Stimulated activated CD4-positive, alpha-beta T cell treated with anti-CD3 and anti-CD28 coated beads, Interleukin-4, amount 100 ng/mL, for 4 hours (primary cell): ENCODE measurements at places on chromosomes 5 and 9.

DNA sequence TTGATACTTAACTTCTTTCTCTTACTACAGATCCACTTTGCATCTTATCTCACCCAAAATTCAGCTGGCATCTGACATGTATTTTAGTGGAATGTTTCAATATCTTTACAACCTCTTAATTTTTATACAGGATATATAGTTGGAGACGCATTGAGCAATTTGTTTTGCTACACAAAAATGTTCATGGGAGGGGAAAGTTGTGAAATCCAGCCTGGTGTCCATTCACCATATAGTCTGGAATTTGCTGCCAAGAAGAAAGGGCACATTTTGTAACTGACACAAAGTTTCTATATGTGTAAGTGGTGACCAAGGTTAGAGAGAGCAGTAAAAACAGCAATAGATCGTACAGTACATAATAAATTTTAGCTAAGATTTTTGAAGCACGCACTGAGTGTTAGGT, 14.0 kb upstream of the CHD1 start:
- no peak for DNase-seq

DNA sequence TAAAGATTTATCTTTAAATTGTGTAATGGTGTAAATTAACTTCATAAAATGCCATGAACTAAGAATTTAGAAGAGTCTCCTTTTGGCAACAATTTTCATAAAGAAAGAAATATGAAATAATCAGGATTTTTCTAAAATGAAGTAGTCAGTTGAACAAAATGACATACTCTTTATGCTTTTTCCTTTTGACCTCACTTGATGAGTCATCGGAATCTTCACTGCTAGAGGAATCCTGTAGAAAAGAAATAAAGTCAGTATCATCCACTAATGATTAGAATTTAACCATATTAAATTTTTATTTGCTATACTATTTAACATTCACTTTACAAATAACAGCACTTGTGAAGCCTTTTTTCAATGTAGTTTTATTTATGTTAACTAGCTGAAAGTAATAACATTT, 26.1 kb downstream of the CHD1 start:
- DNase-seq, result no peak

DNA sequence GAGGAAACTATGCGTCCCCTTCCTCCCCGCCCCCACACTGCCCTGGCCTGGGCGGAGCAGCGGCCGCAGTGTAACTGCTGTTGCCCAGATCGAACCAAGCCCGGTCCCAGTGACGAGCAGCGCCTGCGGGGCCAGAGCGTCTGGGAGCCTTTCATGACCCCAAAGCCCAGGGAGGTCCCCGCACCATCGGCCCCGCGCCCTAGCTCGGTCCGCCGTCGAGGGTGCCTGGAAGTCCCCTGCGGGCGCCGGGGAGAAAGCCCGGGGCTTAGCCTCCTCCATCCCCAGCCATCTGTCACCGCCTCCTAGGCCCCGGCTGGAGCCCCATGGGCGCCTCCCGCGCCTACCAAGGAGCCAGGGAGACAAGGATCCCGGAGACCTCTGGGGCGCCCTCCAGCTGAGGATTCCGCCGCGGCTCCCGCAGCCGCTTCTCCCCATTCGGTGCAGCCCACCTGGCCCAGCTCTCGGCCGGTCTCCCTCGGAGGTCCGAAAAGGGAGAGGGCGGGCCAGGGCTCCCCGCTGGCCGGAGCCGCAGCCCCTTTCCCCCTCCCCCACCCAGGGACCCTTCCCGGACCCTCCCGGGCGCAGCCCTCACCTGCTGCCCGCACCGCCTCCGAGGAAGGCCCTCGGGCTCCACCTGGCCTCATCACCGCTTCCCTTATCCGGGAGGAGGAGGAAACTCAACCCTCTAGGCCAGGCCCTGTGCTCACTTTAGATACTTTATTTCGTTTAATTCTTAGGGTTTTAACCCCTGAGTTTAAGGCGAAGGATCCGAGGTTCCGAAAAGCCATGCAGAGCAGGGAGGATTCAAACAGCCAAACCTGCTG, 45.6 kb downstream of the APTX start:
- no peak for DNase-seq

DNA sequence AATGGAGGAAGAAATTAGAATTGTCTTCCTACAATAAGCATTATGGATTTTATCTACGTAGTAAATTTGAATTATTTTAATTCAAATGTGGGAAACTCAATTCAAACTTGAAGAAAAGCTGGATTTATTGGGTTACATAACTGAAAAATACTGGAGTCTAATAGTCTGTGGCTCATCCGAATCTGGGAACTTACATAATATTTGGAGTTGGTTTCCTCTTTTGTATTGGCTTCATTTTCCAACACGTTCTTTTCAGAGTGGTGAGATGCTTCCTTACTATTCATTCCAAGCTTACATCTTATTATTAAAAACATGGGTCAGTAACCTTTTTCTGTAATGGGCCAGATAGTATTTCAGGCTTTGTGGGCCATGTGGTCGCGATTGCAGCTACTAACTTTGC, 164.8 kb downstream of the ARHGAP26 start:
- no peak for DNase-seq

- DNase-seq, result no peak
These were observed 248.7 kb upstream of the SLC30A5 start for GRCh38 chr5:68845131-68845530.

- no peak for DNase-seq
These were observed 79.0 kb downstream of the ADCY2 start for GRCh38 chr5:7474821-7475403.

- DNase-seq, result no peak
These were observed 342.8 kb upstream of the CCNG1 start for GRCh38 chr5:163094492-163095180.

DNA sequence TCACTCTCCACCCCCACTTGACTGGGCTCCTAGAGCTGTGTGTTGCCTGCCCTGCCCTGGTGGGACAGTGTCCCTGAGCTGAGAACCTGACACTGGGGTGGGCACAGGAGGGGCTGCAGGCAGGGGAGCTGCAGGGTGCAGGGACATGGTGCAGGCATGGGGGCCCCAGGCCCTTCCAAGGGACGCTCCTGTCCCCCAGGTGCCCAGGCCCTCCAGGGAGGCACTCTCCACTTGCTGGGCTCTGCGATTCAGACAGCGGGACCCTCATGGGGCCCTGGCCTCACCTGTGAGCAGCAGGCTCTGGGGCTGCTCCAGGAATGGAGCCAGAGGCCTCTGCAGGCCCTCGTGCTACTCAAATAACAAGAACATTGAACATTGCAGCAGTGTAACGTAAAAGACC, 89.4 kb downstream of the BARX1 start:
- DNase-seq, result no peak

GRCh38 chr5:35672995-35673394, 55.3 kb downstream of the SPEF2 start:
- DNase-seq, result no peak

GRCh38 chr9:22838266-22838665, 391.6 kb downstream of the DMRTA1 start:
- DNase-seq, result no peak

DNA sequence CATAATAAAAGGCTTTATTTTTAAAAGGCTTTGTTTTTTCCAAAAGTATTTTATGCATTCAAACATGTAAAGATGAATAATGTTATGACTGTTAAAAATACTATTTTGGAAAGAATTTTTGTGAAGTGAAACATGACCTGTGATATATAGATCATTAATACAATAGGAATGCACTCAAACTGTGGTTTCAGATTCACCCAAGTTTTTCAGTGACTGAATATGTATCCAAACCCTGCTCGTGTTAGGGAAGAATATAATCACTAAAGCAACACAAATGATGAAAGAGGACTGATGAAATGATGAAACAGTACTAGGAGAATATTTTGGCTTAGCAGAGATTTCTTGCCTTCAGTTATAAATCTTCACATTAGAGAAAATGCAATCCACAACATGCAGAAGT, 278.0 kb downstream of the ADAMTS6 start:
- DNase-seq, result no peak

DNA sequence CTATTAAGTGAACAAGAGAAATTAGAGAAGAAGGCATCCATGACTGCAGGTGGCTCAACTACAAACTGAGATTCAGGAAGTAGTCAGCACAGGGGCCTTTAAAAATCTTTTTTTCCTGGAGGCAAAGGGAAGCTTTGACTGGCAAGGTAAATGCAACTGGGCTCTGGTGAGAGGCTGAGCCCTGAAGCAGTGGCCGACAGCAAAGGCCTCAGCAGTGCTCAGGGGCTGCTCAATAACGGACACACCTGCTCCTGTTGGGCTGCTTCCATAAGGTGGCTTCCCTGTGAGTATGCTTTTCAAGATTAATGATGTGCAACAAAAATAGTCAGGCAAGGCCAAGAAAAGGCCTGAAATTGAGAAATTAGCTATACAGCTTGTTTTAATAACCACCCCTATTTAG, 134.2 kb upstream of the RGMB start:
- DNase-seq, result no peak

GRCh38 chr9:76302947-76303550, 91.2 kb downstream of the RFK start:
- DNase-seq, result no peak

GRCh38 chr9:110691002-110691549, 22.5 kb downstream of the MUSK start:
- no peak for DNase-seq

DNA sequence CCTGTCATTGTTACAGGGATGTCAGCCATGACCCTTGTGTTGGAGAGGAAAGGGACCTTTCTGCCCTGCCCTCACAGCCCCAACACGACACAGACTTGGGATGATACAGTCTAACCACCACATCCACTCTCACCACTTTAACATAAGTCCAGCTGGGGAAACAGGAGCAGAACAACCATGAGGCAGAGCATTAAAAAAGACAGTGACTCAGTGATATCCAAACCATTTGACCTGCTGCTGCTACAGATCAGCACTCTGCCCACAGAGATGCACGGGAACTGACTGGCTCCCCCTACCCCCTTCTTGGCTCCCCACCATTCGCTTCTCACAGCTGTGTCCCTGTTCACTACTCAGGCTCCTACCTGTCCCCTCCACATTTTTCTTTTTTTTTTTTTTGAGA, 458.6 kb downstream of the ZNF608 start:
- no peak for DNase-seq

DNA sequence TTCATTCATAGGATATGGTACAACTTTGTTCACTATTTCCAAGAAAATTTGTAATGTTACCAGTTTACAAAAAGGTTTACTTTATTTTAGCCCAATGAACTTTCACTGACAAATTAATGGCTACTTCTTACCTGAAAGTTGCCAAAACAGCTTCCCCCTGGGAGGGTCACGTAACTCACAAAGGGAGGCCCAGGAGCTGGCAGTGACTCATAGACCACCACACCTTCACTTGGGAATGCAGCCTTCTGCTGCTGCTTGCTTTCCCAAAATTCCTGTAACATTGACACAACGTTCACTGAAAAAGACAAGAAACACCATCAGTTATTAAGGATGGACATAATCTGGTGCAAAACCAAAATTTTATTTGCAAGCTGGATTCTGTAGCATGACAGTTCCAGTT, 18.1 kb downstream of the LIX1 start:
- no peak for DNase-seq

- no peak for DNase-seq
These were observed 2104.1 kb upstream of the ACO1 start for GRCh38 chr9:30280229-30280900.

DNA sequence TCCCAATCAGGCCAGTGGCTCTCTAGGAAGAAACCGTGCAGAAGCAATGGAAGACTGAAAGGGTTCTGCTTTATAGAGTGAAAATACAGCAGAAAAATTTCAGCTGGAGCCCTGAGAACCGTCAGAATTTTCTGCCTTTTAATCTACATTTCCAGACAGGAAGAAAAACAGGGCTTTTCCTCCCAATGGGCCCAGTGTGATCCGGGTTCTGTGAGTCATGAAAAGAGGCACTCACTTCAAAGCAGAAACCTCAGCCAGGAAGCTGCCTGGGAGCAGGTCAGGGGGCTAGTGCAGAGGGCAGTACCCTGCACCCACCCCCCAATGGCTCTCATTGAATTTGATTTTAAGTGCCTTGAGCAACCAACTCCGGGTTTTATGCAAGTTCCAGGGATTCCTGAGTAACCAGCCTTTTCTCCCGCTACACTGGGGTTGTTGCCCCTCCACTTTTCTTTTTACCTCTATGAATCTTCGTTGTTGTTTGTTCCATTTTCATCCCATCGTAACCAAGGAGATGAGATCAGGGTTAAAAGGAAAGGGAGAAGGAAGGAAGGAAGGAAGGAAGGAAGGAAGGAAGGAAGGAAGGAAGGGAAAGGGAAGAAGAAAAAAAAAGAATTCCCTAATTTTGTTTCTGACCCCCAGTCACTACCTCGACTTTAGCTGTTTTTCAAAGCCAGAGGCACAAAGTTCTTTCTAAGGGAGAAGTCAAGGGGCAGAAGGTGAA, 1.3 kb downstream of the BARHL1 start:
- no peak for DNase-seq

GRCh38 chr5:134439210-134439654, 27.6 kb upstream of the CDKN2AIPNL start:
- DNase-seq, result no peak

DNA sequence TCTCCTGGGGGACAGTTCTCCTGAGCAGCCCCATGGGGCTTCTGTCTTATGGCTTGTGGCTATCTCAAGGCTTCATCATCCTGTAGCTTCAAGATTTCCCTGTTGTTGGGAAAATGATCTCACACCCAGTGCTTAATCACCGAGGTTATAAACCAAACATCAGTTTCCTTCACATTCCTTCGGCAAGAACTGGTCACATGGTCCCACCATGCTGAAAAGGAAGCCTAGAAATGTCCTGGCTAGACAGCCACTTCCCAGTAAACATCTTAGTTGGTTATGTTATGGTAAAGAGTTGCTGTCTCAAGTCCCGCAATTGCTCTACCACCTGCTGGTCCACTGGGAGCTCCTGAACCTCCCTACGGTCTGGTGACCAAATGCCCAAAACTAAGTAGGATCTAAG, 66.0 kb downstream of the RAB3C start:
- no peak for DNase-seq

DNA sequence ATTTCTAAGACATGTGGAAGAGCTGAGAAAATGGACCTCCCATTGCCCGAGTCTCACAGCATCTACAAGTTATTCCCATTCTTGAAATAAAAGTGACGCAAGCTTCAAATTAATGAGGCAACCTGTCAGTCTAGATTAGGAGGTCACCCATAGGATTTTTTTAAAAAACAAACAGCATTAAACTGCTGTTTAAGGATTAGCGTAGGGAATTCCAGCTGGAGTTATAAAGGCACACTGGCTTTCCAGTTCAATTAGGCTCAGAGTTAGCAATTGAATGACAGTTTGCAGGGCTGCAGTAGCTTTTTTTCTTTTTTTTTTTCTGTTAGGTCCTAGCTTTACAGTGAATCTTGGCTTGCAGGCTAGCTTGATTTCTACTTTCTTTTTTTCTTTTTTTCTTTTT, 16.2 kb downstream of the PRKACG start:
- DNase-seq, result no peak
